ENCODE measurements at places on chromosomes 7 and 10.

DNA sequence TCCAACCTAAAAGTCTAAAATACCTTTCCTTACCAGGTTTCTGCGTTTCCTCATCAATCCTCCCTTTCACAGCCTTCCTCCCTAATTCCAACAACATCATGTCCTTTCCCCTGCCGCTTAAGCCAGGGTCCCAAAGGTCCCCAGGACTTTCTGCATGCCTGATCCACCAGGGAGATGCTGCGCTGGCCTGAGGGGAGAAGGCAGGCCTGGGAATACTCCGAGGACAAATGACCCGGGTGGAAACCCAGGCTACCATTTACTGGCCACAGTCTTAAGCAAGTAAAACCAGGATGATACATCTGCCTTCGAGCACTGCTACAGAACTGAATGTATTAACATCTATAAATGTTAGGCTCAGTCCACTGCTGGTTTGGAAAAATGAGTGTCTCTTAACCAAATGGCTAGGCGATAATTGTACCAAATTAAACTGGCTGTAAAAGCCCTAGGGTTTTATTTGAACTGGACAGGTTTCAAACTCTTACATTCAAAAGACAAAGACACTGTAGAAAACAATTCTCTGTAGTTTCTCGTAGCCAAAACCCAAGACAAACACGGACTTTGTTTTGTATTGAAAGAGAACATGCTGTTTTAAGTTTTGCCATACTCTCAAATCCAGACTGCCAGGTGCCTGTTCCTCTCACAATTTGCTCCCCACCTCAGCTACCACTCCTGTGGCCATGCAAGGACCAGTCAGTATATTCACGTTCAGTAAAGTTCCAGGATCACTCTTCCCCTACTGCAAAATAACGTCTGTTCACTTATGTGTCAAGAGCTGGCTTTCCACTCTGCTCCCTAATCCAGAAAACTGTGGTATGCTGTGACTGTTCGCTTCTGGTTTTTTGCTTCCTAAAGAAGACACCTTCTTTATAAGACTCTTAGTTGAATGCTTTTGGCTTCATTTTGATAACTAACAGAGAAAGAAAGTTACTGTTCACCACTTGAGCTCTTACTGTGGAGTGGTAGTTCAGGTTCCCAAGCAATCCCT lies 145.7 kb downstream of the RNF216 start:
- DNase-seq: no peak

- peak; percentile 36 for DNase-seq
Measured at GRCh38 chr7:138981332-138982203, at the start of gene KIAA1549. KIAA1549 (minus strand) TSS chr7:138981389; CDS start chr7:138981269, 120 bp downstream.

- DNase-seq: no peak
Measured at GRCh38 chr10:70053218-70053840, 683 bp downstream of the MACROH2A2 start.

DNA sequence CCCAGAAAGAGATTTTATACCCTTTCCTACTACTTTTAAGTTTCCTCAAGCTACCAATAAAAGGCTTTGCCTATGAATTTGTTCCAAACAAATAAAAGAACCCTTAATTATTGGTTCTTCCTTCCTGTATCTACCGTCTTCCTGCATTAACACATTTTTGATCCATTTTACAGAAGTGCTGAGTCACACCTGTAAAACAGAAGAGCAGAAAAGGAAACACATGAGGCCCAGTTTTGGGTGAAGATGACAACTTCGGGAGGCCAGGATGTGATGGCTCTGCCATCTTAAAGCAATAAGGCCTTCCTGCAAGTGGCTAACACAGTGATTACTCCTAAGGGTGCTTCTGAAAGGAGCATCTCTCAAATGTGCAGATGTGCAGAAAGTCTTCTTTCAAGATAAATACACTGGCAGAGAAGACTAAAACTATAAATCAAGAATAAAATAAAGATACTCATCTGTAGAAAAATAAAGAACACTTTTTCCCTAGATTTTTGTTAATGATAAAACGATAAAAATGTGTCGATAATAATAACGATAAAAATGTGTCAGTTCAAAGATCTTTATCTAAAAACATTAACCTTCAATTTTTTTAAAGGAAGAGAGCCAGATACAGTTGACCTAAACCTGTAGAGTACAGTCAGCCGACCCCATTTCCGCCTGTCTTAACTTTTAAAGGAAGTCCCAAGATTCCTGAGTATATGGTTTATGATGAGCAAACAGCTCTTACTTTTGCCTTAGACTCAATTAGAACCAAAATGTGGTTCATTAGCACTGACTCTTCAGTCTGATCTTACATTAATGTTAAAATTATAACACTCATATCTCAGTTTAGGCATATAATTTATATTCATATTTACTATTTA lies 108.6 kb downstream of the UBE2H start:
- no peak for DNase-seq

DNA sequence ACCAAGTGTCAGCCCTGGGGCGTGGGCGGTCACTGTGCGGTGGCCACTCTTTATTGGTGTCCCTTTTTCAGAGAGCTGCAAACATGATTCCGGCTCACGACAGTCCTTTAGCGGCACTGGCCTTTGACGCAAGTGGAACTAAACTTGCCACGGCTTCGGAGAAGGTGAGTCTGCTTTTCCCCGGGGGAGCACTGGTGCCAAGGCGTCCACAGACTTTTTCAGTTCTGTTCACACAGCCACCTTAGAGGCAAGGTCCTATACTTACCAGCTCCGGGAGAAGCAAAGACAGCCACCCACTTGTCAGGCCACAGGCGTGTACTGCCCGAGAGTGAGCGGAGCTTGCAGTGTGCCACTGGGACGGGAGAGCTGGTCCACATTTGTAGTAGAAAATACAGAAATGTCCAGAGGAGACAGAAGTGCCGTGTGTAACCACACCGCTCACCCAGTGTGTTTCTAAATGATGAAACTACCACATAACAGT lies 27.9 kb downstream of the WIPI2 start:
- no peak for DNase-seq

- no peak for DNase-seq
Measured at GRCh38 chr7:114691605-114692004, 230.3 kb upstream of the MDFIC start.

GRCh38 chr7:128831994-128832879 lies 2.0 kb downstream of the FLNC start:
- no peak for DNase-seq

DNA sequence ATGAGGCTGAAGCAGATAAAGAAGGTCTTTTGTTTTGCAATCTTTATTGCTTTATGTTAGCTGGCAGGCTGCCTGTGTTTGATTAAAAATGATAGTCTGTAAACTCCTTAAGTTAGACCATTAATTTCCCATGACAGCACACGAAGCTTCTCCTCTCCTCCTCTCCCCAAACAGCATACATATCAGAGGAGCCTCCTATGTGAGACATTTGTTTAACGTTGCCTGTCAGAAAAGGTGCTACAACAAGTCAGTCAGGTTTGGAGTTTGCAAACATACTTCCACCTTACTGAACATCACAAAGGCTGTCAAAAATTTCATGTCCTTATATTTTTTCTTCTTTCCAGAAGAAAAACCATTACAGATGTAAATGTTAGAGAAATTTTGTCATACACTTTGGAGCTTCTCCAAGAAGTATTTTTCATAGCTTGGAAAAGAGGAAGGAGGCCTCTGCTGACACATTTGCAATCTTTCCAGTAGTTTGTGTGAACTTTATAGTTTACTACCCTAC lies 393.1 kb downstream of the EXOC4 start:
- DNase-seq: no peak

GRCh38 chr7:94059746-94060145 lies 55.6 kb upstream of the BET1 start:
- no peak for DNase-seq

DNA sequence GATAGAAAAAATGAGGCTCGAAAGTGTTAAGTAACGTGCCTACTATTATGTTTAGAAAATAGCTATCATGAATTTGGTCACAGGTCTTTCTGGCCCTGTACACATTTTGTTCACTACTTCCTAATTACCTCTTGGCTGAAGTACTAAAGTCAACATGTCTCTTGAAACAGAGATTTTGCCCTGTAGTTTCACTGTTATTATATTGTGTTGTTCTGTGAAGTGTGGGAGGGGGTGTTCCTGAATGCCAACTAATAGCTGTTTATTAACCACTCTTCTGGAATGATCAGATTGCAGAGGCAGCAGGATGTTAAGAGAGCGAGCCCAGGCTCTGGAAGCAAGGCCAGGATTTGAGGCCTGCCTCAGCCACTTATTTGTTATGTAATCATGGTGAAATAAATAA lies 72.1 kb downstream of the RNF133 start:
- DNase-seq: no peak

GRCh38 chr10:3236644-3237404 lies 64.2 kb upstream of the PITRM1 start:
- DNase-seq: no peak

DNA sequence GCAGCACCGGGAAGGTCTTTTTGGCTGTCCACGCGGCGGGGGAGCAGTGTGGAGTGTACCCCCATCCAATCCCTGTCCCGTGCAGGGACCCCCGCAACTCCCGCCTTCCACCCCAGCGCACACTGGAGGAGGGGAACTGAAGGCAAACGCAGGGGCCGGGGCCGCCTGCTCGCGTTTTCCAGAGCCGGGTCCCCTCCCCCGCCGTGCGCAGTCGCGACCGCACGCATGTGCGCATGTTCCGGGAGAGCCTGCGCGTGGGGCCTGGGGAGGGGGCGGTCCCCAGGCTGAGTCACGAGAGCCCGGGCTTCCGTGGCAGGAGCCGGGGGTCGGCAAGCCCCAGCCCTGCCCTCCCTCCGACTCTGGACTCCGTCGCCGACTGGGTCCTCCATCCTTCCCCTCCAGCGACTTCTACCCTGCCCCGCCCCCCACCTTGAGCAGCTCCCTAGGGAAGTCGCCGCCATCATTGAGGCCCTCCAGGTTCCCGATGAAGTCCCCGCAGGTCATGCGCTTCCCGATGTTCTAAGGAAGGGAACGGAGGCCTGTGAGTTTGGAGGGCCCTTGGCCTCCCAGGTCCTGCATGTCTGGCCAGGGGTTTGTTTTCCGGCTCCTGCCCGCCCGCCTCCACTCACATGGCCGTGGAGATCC lies 8.0 kb downstream of the PSD start:
- peak; percentile 60 for DNase-seq

DNA sequence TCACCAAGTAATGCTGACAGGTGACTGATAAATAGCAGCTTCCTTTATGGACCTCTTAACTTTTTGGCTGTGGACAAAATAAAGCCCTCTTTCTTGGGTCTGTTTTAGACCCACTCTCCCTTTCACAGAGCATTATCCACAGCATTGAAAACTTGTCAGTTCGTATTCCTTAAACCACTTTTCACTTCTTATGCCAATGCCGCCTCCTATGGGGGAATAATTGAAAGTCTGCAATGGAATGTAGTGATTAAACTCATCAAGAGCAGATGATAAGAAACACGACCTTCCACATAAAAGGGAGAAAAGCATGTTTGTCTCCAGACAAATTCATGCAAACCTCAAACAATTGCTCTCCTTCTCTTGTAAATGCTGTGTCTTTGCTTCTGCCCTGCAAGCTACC lies 153.4 kb downstream of the SORCS1 start:
- no peak for DNase-seq

DNA sequence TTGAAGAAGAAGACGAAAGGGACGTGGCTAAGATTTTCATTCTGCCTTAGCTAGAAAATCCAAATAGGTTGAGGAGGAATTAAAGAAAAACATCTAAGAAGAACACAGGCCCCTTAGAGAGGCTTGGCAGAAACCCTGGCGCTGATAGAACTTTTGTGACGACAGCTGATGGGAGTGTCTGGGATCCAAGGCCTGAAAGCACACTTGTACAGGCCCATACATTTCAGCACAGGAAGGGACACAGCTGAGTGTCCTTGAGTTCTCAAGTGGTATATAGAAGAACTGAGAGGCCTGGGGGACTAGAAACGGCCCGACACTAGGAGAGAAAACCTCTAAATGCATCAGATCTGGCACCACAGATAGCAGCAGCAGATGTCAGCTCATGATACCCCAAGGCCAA lies 39.5 kb downstream of the PRPS1L1 start:
- no peak for DNase-seq

DNA sequence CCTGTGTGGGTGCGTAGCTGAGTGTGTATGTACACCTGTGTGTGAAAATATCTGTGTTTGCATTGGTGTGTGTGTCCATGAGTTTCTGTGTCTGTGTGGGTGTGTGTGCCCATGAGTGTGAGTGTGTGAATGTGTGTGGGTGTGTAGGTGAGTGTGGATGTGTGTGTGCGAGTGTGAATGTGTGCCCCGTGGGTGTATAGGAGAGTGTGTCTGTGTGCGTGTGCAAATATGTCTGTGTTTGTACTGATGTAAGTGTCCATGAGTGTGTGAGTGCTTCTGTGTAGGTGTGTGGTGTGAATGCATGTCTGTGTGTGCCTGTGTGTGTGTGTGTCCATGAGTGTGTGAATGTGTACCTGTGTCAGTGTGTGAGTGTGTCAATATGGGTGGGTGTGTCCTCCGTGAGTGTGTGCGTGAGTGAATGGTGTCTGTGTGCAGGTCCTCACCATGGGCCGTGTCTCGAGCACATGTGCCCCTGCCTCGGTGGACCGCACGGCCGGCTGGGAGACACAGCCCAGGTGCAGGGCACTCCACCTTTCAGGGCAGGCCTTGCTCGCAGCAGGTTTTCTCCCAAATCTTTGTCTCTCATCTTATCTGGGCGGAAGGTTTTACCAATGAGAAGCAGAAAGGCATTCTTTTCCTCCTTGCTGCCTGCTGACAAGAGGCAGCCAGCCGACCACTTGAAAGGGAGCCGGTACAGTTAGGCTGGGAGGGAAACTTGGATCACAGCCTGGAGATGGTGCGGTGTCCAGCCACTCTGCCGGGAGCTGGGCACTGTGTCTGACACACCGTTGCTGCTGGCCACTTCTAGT lies 107.1 kb upstream of the FAM20C start:
- DNase-seq: no peak
